ENCODE measurements at places on chromosomes 5 and 9. TPM values are rescaled to one million over a fixed set of nuclear protein-coding genes. Genes with fewer than 3 reads are reported as not detected.

- no peak for DNase-seq
Observed at GRCh38 chr5:54644226-54644625, 126.7 kb downstream of the SNX18 start.

DNA sequence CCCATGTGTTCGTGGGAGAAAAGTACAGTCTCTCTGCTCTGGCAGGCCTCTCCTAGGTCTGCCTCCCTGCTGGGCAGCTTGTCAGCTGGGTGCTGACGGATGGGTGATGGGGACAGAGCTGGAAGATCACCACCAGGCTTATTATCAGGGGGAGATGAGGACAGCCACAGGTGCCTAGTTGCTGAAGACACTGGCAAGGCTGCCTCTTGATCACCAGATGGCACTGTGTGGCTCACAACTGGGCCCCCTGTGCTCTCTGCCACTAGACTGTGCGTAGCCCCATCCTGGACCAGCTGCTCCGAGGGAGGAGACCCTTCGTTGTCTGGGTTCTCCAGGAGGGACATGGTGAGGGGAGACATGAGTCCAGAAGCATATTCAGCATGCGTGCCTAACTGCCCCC lies 73.0 kb downstream of the KIF24 start:
- DNase-seq = no peak

DNA sequence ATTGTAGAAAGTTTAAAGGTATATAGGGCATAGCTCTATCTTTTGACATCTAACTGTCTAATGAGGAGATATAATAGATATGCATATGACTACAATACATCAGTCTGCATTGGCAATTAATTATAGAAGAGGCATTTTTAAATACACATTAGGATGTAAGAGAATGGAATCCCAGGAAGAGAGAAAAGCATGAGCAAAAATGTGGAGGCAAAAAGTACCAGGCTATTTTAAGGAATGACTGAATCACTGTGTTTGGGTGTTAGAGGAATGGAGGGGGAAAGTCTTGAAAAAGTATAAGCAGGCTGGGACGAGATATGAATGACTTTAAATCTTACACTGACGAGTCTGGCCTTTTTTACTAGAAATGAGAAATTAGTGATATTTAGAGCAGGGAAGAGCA lies 138.4 kb upstream of the ZNF462 start:
- no peak for DNase-seq

- no peak for DNase-seq
Observed at GRCh38 chr9:69822116-69822750, 1.6 kb downstream of the CFAP95 start.

Gene FBP2
- total RNA-seq = not detected

Gene LRRC70
- total RNA-seq = 0.19 TPM

Gene GDNF
- total RNA-seq = 0.65 TPM

All from neural crest cell (in vitro differentiated cells).